GM23248 (cell line): ENCODE measurements at places on chromosomes 12 and 14. TPM values are rescaled to one million over a fixed set of nuclear protein-coding genes. Genes with fewer than 3 reads are reported as not detected.

DNA sequence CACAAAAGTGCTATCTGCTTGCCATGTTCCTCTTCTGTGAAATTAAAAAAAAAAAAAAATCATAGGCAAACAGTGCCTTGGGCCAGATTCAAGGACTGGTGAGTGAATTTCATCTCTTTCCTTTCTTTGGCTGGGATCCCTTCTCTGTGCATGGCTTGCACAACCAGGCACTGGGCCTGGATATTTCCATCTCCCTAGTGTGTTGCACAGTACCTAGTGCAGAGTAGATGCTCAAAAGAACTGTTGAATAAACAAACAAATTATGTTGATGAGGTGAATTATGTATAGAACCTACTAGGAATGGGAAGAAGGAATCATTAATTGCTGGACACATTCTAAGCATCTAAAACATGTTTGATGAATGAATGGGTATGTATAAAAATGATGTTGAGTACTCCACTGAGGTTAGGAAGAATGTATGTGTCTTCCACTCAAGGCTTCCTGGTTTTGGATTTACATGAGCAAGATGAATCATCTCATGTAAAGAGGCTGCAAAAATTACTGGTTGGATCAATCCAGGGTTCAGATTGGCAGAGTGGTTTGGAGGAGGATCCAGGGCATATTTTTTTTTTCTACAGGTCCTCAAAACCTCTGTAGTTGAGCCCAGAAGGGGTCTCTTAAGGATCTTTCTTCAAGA, 93.2 kb downstream of the EMP1 start:
- no peak overlapping the region for H3K27ac ChIP-seq
- no peak overlapping the region for H3K4me3 ChIP-seq
- no peaks in the 10 kb centered on the region; the same call in 1 of the 2 replicates for H3K27me3 ChIP-seq
- H3K4me1 ChIP-seq: no peaks in the 10 kb centered on the region

DNA sequence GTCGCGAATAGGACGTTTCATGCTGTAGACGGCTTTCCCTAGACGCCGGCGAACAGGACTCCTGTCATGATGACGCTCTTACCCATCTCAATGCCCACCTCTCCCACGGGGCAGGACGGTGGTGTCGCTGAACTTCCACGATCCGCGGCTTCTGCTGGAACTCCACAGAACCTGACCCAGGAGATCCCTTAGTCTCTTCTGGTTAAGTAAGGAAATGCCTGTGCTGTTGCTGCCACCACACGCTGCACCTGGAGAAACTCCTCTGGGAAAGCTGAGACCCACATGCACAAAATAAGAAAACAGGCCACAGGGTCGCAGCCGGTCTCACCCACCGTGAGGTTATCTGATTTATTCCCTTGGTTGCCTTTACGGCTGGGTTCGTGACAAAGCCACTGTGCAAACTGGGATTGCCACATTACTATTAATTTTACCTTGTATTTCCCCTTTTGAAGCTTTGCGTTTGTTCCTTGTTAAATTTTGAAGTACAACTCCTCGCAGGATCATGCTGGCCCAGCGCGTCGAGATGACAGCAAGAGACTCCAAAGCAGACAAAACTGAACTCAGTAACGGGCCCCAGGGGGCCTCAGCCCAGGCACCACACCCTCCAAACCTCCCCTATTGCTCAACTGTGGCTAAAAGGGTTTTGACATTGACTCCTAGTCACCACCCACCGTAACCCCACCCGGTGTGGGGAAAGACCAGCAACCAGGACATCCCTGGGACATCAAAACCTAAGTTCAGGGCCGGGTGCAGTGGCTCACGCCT, 9.2 kb upstream of the MMP17 start:
- peak; percentile 32 for DNase-seq
- no peaks in the 10 kb centered on the region for H3K27me3 ChIP-seq
- H3K4me1 ChIP-seq: no peaks in the 10 kb centered on the region
- H3K4me3 ChIP-seq: no peak overlapping the region

- no peaks in the 10 kb centered on the region for H3K36me3 ChIP-seq
- 0 out of 2 replicates have a peak, but pooled peaks cover under 1% of the 10 kb centered on the region for H3K4me1 ChIP-seq
- no peak overlapping the region for H3K27ac ChIP-seq
- H3K4me3 ChIP-seq: no peak overlapping the region
- DNase-seq: no peak
These were observed 96.4 kb downstream of the NTN4 start for GRCh38 chr12:95694136-95694535.

- peaks cover 19% of the 10 kb centered on the region for H3K27me3 ChIP-seq
- no peaks in the 10 kb centered on the region for H3K36me3 ChIP-seq
- H3K4me3 ChIP-seq: no peak overlapping the region
- DNase-seq: no peak
- no peaks in the 10 kb centered on the region for H3K4me1 ChIP-seq
These were observed 44.6 kb upstream of the C14orf132 start for GRCh38 chr14:95994593-95994928.

GRCh38 chr12:102429211-102430154, 50.9 kb downstream of the IGF1 start:
- no peak overlapping the region for H3K4me3 ChIP-seq
- H3K27me3 ChIP-seq: no peaks in the 10 kb centered on the region
- no peaks in the 10 kb centered on the region for H3K36me3 ChIP-seq
- DNase-seq: no peak
- no peak overlapping the region for H3K27ac ChIP-seq

DNA sequence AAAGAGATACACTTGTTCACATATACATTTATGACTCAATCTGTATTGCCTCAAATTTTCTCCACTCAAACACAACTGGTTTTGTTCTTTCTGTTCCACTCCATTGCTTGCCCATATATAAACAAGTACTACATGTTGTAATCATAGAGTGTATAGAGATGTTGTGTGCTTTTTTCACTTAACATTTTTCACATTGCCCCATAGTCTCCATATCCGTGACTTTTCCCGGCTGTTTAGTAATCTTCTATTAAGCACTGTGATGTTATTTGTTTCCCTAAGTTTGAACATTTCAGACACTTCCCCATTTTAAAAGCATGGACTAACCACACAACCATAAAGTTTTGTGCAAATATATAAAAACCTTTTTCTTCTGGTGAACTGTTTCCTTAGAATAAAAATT, 45.5 kb upstream of the PTPRR start:
- no peak for DNase-seq
- no peak overlapping the region for H3K4me3 ChIP-seq
- H3K27ac ChIP-seq: no peak overlapping the region
- H3K27me3 ChIP-seq: no peaks in the 10 kb centered on the region

DNA sequence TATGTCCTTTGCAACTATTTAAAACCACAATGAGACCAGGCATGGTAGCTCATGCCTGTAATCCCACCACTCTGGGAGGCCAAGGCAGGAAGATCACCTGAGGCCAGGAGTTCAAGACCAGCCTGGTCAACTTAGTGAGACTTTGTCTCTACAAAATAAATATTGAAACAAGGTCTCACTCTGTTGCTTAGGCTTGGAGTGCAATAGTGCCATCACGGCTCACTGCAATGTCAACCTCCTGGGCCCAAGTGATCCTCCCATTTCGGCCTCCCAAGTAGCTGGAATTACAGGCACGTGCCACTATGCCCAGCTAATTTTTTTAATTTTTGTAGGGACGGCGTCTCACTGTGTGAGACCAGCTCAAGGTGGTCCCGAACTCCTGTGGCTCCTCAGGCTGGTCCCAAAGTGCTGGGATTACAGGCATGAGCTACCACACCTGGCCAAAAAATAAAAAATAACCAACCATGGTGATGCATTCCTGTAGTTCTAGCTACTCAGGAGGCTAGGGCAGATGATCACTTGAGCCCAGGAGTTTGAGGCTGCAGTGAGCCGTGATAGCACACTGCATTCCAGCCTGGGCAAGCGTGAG, 955 bp upstream of the FITM1 start:
- no peaks in the 10 kb centered on the region for H3K27me3 ChIP-seq
- no peak overlapping the region for H3K27ac ChIP-seq
- DNase-seq: no peak
- no peak overlapping the region for H3K4me3 ChIP-seq
- H3K36me3 ChIP-seq: no peaks in the 10 kb centered on the region

DNA sequence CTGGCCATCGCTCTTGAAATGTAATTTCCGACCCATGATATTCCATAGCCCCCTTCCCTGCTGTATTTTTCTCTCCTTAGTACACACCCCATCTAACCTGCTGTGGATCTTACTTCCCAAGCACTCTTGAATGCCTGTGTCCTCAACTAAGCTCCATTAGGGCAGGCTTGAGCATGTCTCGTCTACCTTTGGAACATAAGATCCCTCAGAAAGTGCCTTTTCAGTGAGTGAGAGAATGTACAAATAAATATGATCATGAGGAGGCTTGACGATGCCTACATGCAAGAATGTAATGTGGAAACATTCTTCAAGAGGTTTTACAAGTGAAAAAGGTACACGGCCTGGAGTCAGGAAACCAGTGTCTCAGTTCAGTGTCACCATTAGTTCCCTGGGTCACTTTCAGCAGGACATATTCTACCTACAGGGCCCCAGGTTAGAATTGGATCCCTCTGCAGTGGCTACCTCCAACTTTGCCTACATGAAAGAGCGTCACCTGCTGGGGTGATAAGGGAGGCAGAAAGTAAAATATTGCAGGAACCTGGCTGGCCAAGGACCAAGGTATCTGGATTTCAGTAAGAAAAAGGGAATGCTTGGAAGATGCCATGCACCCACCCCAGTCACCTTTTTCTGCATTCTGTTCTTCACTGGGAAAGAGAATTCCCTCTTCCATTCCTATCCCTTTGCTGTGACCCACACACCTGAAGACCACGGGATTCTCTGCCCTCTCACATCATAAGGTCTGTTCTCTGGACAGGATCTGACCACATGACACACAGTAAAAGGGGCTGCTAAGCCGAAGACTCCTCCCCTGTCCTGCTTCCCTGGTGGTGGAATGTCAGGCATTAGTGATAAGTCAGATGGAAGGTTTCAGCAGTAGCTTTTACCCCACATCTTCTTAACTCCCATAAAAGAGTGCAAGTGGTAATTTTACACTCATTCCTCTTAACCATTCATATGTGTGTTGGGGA, 24.6 kb upstream of the SERPINA1 start:
- no peaks in the 10 kb centered on the region for H3K36me3 ChIP-seq
- peaks cover 9% of the 10 kb centered on the region for H3K4me1 ChIP-seq
- no peaks in the 10 kb centered on the region; the same call in 1 of the 2 replicates for H3K27me3 ChIP-seq
- DNase-seq: no peak
- no peak overlapping the region for H3K4me3 ChIP-seq

DNA sequence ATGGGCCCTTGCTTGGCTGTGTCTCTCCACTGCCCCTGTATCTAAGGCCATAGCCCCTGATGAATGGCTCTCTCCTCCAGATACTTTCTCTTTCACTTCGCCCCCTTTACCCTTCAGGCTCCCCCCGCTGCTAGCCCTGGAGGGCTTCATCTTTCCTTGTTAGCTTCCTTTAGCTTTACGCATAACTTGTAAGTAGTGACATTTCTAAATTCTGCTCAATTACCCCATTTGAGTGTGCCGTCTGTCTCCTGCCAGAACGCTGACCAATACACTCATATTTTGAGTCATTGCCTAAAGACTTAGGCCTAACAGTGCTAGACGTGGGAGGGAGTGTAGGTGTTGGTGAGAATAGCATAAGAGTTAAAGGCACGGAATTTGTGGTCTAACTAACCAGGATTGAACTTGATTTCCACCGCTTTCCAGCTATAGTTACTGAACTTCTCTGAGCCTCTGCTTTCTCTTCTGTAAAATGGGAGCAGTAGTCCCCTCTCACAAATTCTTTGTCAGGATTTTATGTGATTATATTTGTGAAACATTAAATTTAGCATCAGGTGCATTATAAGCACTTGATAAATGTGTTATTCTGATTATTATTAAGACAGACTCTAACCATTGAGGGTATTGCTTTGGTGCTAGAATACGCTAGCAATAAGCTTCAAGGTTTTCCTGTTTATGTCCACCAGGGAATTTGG, 129.3 kb downstream of the ZFP36L1 start:
- no peaks in the 10 kb centered on the region for H3K36me3 ChIP-seq
- H3K4me1 ChIP-seq: peaks cover 70% of the 10 kb centered on the region
- no peak overlapping the region for H3K4me3 ChIP-seq
- H3K27ac ChIP-seq: peak overlapping the region; percentile 45
- DNase-seq: peak; percentile 82
- H3K27me3 ChIP-seq: no peaks in the 10 kb centered on the region

- no peak for DNase-seq
- no peak overlapping the region for H3K4me3 ChIP-seq
- H3K36me3 ChIP-seq: no peaks in the 10 kb centered on the region
- H3K4me1 ChIP-seq: peaks cover 50% of the 10 kb centered on the region
- H3K27me3 ChIP-seq: no peaks in the 10 kb centered on the region
- H3K27ac ChIP-seq: no peak overlapping the region
These were observed 91.7 kb downstream of the TMX1 start for GRCh38 chr14:51331486-51332367.

GRCh38 chr12:29032446-29032845, 116.6 kb upstream of the FAR2 start:
- peak; percentile 36 for DNase-seq
- H3K27me3 ChIP-seq: no peaks in the 10 kb centered on the region
- H3K36me3 ChIP-seq: no peaks in the 10 kb centered on the region
- H3K4me3 ChIP-seq: no peak overlapping the region

DNA sequence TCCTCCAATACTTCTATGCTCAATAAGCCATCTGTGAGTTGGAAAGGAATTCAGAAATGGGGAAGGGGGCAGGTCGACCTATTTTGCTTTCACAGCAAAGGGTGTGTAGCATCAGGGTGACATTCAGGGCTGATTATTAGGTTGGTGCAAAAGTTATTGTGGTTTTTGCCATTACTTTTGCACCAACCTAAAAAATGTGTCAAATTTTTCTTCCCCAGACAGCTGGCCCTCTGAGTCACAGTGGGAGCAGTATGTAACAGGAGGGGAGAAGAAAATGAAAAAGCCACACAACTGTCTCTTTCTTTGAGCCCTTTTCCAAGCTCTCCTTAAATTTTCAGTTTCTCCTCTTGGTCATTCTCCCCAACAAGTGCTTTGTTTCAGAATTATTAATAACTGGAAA, 47.1 kb upstream of the GZMB start:
- H3K27ac ChIP-seq: no peak overlapping the region
- H3K36me3 ChIP-seq: no peaks in the 10 kb centered on the region
- no peak for DNase-seq
- no peak overlapping the region for H3K4me3 ChIP-seq

DNA sequence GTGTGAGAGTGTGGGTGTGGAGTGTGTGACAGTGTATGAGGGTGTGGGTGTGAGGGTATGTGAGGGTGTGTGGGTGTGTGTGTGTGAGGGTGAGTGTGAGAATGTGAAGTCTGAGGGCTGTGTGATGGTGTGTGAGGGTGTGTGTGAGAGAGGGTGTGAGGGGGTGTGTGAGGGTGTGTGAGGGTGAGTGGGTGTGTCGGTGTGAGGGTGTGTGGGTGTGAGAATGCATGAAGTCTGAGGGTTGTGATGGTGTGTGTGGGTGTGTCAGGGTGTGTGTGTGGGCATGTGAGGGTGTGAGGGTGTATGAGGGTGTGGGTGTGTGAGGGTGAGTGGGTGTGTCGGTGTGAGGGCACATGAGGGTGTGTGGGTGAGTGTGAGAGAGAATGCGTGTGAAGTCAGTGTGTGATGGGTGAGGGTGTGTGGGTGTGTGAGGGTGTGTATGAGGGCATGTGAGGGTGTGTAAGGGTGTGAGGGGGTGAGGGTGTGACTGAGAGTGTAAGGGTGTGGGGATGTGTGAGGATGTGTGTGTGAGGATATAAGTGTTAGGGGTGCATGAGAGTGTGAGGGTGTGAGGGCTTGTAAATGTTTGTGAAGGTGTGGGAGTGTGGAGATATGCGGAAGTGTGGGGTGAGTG, 36.4 kb downstream of the TMEM121 start:
- no peak overlapping the region for H3K4me3 ChIP-seq
- no peak for DNase-seq
- H3K36me3 ChIP-seq: no peaks in the 10 kb centered on the region
- no peak overlapping the region for H3K27ac ChIP-seq

Gene REM2
- polyA plus RNA-seq: 0.29 TPM in 1 of 2 replicates, not detected in the other

Gene LRP1-AS
- polyA plus RNA-seq: 0.60 TPM in 1 of 2 replicates, not detected in the other

Gene C12orf50
- polyA plus RNA-seq: not detected in 2 replicates
